ENCODE measurements at places on chromosomes 4 and X.

DNA sequence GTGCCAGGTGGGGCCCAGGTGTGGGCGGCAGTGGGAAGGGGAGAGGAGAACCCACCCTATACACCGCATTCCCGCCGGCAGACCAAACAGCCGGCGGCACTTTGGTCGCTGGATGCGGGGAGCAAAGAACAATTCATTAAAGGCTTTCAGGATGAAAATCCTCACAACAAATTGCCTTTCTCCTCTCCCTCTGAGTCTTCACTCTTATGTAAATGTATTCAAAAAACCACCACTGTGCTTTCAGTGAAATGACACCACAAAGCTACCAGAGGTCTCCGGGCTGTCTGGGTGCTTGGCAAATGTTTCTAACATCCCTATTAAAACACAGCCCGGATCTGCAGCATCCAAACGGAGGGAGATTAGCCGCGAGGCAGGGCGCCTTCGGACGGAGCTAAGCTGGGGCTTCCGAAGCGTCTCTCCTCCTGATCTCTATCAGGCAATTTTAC lies 171.8 kb upstream of the TBL1X start:
- DNase-seq = no peak

DNA sequence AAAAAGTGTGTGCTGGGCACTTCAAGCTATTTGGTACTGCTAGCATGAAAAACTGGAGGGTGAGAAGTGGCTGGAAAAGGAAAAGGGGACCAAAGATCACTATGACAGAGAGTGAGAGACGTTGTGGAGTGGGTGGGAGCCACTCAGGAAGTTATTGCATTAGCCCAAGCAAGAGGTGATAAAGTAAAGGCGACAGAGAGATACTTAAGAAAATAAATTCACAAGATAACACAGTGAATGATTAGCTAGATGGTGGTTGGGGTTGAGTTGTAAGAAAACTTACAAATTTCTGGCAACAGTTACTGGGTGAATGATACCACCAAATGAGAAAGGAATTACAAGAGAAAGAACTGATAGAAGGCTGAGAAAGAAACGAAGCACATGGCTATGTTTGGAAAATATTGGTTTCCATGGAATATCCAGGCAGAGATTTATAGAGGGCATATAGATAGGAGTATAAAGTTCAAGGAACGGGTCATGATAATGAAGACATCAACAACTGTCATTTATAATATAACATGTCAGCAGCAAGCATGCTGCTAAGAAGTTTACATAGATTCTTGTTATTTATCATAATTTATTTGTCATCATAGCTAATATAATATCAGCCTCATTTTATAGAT lies 60.7 kb downstream of the CASK start:
- no peak for DNase-seq

GRCh38 chrX:40470830-40471429 lies 109.8 kb upstream of the ATP6AP2 start:
- no peak for DNase-seq

DNA sequence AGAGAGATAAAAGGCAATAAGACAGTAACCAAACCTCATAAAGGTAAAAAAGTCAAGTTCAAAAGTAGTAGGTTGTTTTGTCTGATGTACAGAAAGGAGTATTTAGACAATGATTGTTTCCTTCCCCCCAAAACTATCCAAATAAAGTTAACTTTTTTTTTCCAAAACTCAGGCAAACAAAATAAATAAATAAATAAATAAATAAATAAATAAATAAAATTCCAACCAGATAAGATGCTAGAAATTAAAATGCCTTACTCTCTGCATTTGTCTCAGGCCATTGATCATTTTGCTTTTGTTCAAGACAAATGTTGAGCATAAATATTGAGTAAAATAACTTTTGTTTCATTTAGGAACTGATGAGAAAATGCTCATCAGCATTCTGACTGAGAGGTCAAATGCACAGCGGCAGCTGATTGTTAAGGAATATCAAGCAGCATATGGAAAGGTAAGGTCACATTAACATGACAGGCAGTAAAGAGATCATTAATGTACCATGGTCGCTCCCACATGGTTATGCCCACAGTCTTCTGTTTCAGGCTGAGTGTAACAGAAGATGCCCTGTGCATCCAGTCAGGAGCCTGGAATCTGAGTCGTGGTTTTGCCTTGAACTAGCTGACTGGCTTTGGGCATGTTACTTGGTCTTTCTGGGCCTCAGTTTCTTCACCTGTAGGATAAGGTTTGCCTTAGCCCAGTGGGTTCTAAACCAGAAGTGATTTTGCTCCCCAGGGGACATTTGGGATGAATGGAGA lies 27.3 kb downstream of the ANXA3 start:
- no peak for DNase-seq

DNA sequence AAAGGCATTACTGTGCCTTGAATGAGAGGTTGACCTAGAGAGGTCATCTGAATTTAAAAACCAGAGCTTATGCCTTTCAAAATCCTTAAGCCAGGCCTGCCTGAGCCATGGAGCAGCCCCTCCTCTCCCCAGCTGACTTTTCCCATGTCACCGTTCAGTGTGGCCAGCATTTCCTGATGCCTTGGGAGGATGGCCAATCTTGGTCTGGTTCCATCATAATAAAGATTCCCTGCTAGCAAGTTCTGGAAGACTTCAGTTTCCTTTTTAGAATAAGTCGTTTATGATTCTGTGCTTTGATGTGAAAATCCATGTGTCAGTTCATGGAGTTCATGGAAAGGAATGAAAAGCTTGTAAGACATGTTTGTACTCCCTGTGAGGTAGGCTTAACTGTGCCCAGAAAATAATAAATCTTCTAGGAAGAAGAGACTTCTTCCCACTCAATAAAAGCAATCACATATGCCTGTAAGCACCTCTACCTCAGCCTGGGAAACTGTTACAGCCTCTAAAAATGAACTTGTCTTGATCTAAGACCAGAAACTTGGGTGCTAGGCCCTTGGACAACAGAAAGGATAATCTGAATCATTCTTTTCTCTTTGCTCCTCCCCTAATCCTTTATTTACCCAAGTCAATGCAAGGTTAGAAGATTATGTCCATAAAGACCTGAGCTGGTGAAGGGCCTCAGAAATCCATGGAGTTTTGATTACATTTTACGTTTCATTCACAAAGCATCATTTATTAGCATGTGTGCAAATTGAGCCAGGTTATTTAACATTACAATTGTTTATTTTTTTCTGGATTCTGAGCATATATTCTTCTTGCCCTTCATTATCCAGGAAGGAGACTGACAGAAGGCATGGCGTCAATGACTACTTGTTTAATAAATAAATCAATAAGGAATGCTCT lies 84.0 kb upstream of the TBC1D9 start:
- DNase-seq = no peak

DNA sequence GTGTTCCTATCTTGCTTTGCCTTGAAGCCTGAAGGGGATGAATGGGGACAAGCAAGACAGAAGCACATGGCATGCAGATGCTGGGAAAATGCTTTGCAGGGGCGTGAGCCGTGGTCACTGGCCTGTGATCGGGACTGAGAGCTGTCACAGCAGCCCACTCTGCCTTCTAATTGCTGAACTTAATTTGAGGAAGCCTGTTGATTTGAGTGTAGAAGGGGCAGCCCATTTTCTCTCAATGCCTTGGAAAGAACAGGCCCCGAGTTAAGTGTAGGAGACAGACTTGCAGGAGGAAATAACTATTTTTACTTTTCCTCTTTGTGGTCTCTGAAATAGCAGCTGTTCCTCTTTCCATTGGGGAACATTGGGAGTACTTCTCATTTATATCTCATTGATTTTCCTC lies 26.1 kb upstream of the TBC1D1 start:
- peak; percentile 87 for DNase-seq

GRCh38 chr4:10690185-10690907 lies 5.8 kb upstream of the CLNK start:
- DNase-seq = peak; percentile 15

- no peak for DNase-seq
Observed at GRCh38 chrX:109773374-109773773, 40.3 kb upstream of the ACSL4 start.

Data from inflammatory macrophage treated with lipopolysaccharide for 1 hour (primary cell).